Spinal cord (tissue), 10 donors: ENCODE measurements at places on chromosomes 2 and 18. TPM values are rescaled to one million over a fixed set of nuclear protein-coding genes. Genes with fewer than 3 reads are reported as not detected.

- H3K4me1 ChIP-seq: no peaks in the 10 kb centered on the region
- no peak overlapping the region for H3K4me3 ChIP-seq
- no peaks in the 10 kb centered on the region for H3K36me3 ChIP-seq
- no peak for DNase-seq
- H3K27me3 ChIP-seq: no peaks in the 10 kb centered on the region
- H3K27ac ChIP-seq: no peak overlapping the region
These were observed 326.8 kb upstream of the GYPC start for GRCh38 chr2:126329173-126329572.

GRCh38 chr18:35331367-35332087, 12.7 kb downstream of the ZNF24 start:
- no peak for DNase-seq
- H3K4me3 ChIP-seq: no peak overlapping the region
- peaks cover 5% of the 10 kb centered on the region for H3K36me3 ChIP-seq
- H3K27me3 ChIP-seq: no peaks in the 10 kb centered on the region

GRCh38 chr2:107132070-107132469, 246.1 kb upstream of the ST6GAL2 start:
- no peaks in the 10 kb centered on the region for H3K27me3 ChIP-seq
- DNase-seq: no peak
- H3K4me3 ChIP-seq: no peak overlapping the region
- no peak overlapping the region for H3K27ac ChIP-seq
- peaks cover 2% of the 10 kb centered on the region for H3K4me1 ChIP-seq

DNA sequence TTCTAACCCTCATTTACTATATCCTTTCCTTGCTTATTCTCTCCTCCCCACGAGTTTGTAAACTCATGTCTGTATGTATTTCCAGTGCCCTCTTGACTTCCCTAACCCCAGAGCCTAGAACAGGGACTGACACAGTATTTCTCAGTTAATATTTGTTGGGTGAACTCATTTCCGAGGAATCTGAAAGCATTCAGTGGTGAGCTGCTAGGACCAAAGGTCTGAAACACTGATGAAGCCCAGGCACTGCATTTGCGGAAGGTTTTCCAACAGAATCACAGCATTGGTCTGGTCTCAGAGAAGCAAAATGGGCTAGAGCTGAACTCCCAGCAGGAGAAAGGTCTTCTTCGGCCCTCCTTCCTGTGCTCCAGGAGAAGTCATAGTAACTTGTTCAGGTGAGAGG, 56.8 kb downstream of the SOX11 start:
- no peak overlapping the region for H3K27ac ChIP-seq
- no peaks in the 10 kb centered on the region for H3K27me3 ChIP-seq
- peaks cover 7% of the 10 kb centered on the region for H3K4me1 ChIP-seq
- no peaks in the 10 kb centered on the region for H3K36me3 ChIP-seq
- no peak for DNase-seq

GRCh38 chr2:29743516-29743915, 177.9 kb downstream of the ALK start:
- H3K36me3 ChIP-seq: no peaks in the 10 kb centered on the region
- DNase-seq: no peak

- H3K27me3 ChIP-seq: no peaks in the 10 kb centered on the region
- no peaks in the 10 kb centered on the region for H3K36me3 ChIP-seq
- peak overlapping the region; percentile 65 for H3K27ac ChIP-seq
These were observed 67.0 kb downstream of the ZEB2 start for GRCh38 chr2:144452989-144453336.

DNA sequence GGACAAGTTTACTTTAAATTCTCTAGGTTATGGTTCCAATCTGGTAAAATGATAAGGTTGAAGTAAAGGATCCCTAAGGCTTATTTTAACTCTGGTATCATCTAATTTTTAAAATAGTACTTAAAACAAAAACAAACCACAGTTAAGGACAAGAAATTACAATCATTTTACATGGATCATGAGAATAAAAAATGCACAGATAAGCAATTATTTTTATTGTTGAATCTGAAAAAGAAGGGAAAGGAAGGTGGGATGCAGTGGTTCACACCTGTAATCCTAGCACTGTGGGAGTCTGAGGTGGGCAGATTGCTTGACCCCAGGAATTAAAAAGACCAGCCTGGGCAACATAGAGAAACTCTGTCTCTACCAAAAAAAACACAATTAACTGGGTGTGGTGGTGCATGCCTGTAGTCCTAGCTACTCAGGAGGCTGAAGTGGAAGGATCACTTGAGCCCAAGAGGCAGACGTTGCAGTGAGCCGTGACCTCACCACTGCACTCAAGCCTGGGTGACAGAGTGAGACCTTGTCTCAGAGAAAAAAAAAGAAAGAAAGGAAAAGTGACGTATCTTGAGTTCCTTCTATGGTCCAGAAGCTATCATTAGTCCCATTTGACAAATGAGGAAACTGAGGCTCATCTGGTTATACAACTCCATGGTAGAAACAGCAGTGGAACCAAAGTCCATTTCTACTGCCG, 2.5 kb downstream of the TNFAIP6 start:
- no peak for DNase-seq
- no peaks in the 10 kb centered on the region for H3K27me3 ChIP-seq
- no peak overlapping the region for H3K27ac ChIP-seq
- H3K36me3 ChIP-seq: no peaks in the 10 kb centered on the region
- no peak overlapping the region for H3K4me3 ChIP-seq

DNA sequence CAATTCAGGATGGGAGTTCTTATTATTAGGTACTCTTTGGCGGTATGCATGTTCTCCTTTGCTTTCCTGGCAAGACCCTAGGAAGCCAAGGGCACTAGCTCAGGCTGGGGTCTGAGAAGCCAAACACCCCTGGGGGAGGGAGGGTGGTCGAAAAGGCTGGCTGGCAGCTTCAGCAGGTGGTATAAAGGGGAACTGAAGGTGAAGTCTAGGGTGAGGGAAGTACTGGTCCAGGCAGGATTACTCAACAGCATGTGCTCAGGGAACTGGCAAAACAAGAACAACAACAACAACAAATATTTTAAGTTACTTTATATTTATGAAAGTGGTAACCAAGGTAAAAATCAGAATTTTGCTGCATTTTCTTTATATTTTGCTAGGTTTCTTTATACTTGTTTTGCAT, 40.7 kb upstream of the PCBP1 start:
- H3K27ac ChIP-seq: no peak overlapping the region
- no peak overlapping the region for H3K4me3 ChIP-seq
- no peaks in the 10 kb centered on the region for H3K27me3 ChIP-seq
- no peaks in the 10 kb centered on the region for H3K4me1 ChIP-seq

- no peaks in the 10 kb centered on the region for H3K36me3 ChIP-seq
- no peak overlapping the region for H3K4me3 ChIP-seq
- H3K27me3 ChIP-seq: no peaks in the 10 kb centered on the region
- H3K4me1 ChIP-seq: no peaks in the 10 kb centered on the region
- DNase-seq: no peak
- H3K27ac ChIP-seq: no peak overlapping the region
These were observed 225.4 kb downstream of the PID1 start for GRCh38 chr2:229045671-229046070.

DNA sequence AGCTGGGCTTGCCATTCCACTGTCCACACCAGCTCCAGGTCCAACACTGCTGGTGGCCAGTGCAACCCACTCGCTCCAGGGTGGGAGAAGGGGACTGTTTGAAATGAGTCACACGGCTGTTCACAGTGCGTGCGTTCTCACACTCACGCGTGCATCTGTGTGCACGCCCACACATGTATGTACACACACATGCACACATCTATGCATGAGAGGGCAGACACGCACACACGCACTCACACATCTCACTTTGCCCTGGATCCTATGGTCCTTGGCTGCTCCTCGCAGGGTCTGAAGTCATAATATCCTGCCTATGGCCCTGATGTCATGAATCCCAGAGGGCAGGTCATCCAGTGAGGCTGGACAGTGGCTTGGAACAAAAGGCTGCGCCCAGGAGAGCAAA, 182.8 kb downstream of the EIPR1 start:
- no peaks in the 10 kb centered on the region for H3K27me3 ChIP-seq
- H3K4me1 ChIP-seq: peaks cover 40% of the 10 kb centered on the region
- no peak overlapping the region for H3K4me3 ChIP-seq
- DNase-seq: no peak
- peaks cover 51% of the 10 kb centered on the region for H3K36me3 ChIP-seq

GRCh38 chr18:76126327-76126726, 368.7 kb downstream of the ZNF516 start:
- H3K27me3 ChIP-seq: no peaks in the 10 kb centered on the region
- peak; percentile 41 for DNase-seq
- no peaks in the 10 kb centered on the region for H3K36me3 ChIP-seq
- H3K4me1 ChIP-seq: no peaks in the 10 kb centered on the region

- peak overlapping the region; percentile 99 for H3K27ac ChIP-seq
- no peak for DNase-seq
- peak overlapping the region; percentile 86 for H3K4me3 ChIP-seq
- no peaks in the 10 kb centered on the region for H3K27me3 ChIP-seq
These were observed 1.5 kb upstream of the AAK1 start for GRCh38 chr2:69645031-69645431.

DNA sequence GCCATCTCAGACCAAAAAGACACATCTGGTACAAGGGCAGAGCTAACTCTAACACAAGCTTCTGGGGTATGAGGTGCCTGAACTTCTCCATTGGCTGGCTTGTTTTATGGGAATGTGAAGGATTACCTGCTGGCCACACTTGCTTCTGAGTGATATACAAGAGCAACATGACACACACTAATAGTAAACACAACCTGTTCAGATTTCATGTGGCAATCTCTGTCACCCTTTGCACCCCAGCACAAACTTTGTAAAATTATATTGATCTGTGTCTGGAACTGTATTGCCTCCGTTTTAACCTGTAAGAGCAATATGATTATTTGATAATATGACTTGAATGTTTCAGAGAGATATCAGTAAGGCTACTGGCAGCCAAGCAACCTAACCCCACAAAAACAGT, 276.7 kb downstream of the CCDC85A start:
- no peaks in the 10 kb centered on the region for H3K27me3 ChIP-seq
- no peak for DNase-seq
- H3K27ac ChIP-seq: no peak overlapping the region

- no peak overlapping the region for H3K27ac ChIP-seq
- DNase-seq: no peak
- no peaks in the 10 kb centered on the region for H3K27me3 ChIP-seq
- H3K4me1 ChIP-seq: peaks cover 4% of the 10 kb centered on the region
- H3K36me3 ChIP-seq: no peaks in the 10 kb centered on the region
These were observed 112.7 kb upstream of the TACR1 start for GRCh38 chr2:75311993-75312392.

DNA sequence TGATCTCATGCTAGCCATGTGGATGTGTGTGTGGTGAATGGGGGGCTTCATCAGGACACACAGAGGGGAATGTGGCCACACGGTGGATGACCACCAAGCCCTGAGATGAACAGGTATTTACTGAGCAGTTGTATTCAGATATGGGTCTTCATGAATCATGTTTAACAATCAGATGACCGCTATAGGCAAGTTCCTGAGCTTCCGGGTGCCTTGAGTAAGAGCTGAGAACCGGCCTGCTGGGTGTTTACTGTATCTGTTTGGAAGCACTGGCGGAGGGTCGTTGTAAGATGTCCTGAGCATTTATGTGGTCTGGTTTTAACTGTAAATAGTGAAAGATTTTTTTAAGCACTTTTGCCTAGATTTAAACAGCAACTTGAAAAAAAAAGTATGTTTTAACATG, 43.9 kb downstream of the BOLA3 start:
- H3K27ac ChIP-seq: no peak overlapping the region
- H3K27me3 ChIP-seq: no peaks in the 10 kb centered on the region
- H3K4me1 ChIP-seq: no peaks in the 10 kb centered on the region
- no peak overlapping the region for H3K4me3 ChIP-seq
- peaks cover 53% of the 10 kb centered on the region for H3K36me3 ChIP-seq

DNA sequence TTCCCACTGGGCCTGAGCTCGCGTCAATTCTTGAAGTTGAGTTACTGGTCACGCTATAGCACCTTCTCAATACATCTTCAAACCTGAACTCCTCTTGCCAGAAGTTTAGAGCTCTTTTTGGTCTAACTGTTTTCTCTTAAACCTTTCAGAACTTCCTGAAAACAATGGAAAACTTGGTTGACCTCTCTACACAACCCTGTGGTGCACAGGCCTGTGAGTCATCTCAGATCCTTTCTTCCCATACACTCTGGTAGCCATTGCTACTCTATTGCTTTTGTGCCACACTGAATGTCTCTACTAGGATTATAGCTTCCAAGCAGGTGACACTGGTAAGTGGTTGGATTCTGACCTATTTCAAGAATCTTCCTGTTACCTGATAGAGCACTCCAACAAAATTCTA, 321.5 kb upstream of the FSIP2 start:
- no peaks in the 10 kb centered on the region for H3K36me3 ChIP-seq
- H3K4me3 ChIP-seq: no peak overlapping the region
- DNase-seq: no peak
- no peaks in the 10 kb centered on the region for H3K27me3 ChIP-seq
- H3K27ac ChIP-seq: no peak overlapping the region

DNA sequence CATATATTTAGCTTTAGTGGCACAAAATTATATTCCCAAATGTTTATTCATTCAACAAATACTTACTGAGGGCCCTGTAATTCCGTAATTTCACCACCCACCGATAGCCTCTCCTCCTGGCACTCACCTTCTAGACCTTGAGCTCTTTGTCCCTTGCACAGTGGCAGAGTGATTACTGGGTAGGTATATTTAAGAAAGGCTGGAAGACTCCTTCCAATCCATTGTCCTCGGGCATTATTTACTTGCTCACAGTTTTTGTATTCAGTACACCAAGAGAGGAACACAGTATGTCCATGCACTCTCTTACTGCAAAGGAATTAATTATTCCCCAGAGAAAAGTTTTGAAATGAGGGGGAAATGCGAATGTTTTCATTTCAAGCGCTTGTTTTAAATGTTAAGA, 1.1 kb upstream of the CDCA7 start:
- peaks cover 14% of the 10 kb centered on the region for H3K4me1 ChIP-seq
- H3K27ac ChIP-seq: no peak overlapping the region
- peaks cover 21% of the 10 kb centered on the region for H3K27me3 ChIP-seq
- no peaks in the 10 kb centered on the region for H3K36me3 ChIP-seq

DNA sequence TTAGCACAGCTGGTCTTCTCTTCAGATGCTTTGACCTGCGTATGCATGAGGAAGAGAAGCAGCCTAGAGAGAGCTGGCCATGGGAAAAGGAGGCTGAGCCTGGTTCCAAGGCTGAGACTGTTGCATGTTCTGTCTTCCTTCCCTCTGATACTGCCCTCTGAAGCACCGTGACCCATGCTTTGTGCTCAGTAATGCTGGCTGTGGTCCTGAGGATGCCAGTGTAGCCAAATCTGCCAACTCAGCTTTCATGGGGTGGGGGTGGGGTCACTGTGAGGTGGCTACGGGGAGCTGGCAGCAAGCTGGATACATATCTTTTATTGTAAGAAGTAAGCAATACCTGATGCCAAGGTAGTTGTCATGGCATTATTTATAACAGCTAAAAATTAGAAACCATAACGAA, 41.5 kb downstream of the EPAS1 start:
- H3K27ac ChIP-seq: no peak overlapping the region
- no peaks in the 10 kb centered on the region for H3K27me3 ChIP-seq
- H3K4me1 ChIP-seq: peaks cover 52% of the 10 kb centered on the region
- no peak overlapping the region for H3K4me3 ChIP-seq
- DNase-seq: no peak

Gene CDKL4
- 3.7 TPM for total RNA-seq

Gene SERPINB10
- total RNA-seq: 3.7 TPM

Gene KCNIP3
- 11.2 TPM for total RNA-seq

Gene SLC66A2
- 34.5 TPM for total RNA-seq

Gene PUM2
- 105 TPM for total RNA-seq

Gene SP140L
- 2.9 TPM for total RNA-seq

Gene RUFY4
- 0.10 TPM for total RNA-seq

Gene SCG2
- 39.1 TPM for total RNA-seq

Gene AQP4
- total RNA-seq: 305 TPM

Gene AQP12B
- total RNA-seq: not detected

Gene CTLA4
- total RNA-seq: 0.33 TPM

Gene CNOT9
- total RNA-seq: 47.0 TPM

Gene TXNDC2
- total RNA-seq: 0.17 TPM

Gene PDE1A
- total RNA-seq: 73.8 TPM

Gene VIL1
- total RNA-seq: not detected

Gene ANKRD30B
- total RNA-seq: 0.20 TPM

Gene GCG
- total RNA-seq: not detected
